ENCODE measurements at places on chromosomes 5 and 9. TPM values are rescaled to one million over a fixed set of nuclear protein-coding genes. Genes with fewer than 3 reads are reported as not detected.

GRCh38 chr9:114336699-114337395 is 7.2 kb downstream of the ORM2 start:
- no peak for DNase-seq

Gene LPAR1
- not detected for total RNA-seq

DNA sequence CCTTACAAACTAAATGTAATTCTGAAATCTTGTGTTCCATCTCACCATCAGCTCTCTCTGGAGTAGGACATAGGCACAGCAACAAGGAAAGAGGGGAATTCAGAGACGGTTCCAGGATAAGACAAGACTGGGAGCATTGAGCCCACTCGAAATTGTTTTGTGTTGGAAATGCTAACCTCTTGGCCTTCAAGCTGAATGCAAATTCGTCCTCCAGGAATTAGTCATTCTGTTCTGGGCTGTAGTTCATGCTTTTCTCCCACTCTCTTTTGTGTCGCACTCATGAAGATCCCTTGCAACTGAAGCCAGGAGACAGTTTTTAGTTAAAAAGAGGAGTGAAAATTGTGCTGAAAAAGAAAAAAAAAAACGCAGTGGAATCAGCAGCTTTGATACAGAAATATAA is 121.7 kb upstream of the SEMA6A start:
- no peak for DNase-seq

- DNase-seq: no peak
These were observed 8.7 kb downstream of the PRDM12 start for GRCh38 chr9:130672933-130673615.

Gene FAM169A
- 6.1 TPM for total RNA-seq

Gene CXCL14
- total RNA-seq: not detected

DNA sequence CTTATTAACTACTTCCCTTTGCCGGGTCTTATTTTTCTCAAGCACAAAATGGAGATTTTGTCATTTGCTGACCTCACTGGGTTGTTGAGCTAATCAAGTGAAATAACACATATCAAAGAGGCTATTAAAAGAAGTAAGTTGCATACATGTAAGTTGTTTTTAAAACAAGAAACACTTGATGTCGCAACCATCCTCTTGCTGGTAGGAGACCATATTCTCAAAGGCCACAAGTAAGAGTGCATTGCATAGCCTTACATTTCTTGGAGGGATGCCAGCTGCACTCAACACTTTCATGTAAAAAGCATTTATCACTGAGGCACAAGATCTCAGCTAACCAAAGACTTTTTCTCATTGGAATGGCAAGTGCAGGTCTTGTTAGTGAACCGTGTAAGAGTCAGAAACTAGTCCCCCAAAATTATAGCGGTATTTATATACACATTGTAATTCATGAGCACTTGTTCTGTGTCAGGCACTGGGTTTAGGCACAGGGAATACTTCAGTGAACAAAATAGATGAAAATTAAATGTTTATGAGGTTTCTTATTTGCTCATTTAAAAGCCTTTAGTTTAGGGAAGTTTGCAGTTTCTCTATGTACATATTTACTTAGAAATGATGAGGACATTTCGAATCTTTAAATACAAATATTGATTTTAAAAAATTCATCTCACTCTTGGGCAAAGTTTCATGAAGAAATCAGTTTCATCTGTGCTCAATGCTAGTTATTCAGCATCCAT is 72.0 kb downstream of the ZFAND5 start:
- DNase-seq: no peak

Gene PRUNE2
- total RNA-seq: 0.57 TPM

- no peak for DNase-seq
These were observed 20.9 kb downstream of the ENG start for GRCh38 chr9:127833555-127833954.
